CD4-positive, alpha-beta T cell treated with Interferon gamma for 1 hour (primary cell): ENCODE measurements at places on chromosomes 16 and 17.

GRCh38 chr16:73473713-73474112 lies 425.8 kb upstream of the ZFHX3 start:
- no peak for DNase-seq

GRCh38 chr17:337022-337420 lies 15.6 kb downstream of the RPH3AL start:
- DNase-seq, result no peak

- no peak for DNase-seq
These were observed 1.2 kb downstream of the MAF start for GRCh38 chr16:79599256-79599836.

DNA sequence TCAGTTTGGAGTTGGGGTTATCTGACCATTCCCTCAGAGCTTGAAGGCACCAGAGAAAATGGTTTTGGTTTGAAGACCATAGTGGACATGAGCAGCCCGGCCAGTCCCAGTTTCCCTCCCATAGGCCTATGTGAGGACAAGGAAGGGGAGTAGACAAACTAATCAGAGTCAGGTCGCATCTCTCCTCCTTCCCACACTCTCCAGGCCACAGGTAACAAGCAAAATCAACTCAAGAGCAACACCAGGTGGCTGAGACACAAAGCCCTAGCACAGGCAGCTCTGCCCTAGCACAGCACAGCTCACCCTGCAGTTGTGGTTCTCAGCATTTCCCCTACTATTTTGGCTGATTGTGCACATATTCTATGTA lies 7.2 kb downstream of the SUPT4H1 start:
- DNase-seq, result peak; percentile 80

- no peak for DNase-seq
These were observed 89.5 kb downstream of the TNFRSF13B start for GRCh38 chr17:16882243-16882925.

GRCh38 chr17:16814439-16814838 lies 124.4 kb downstream of the CCDC144A start:
- DNase-seq, result no peak
